Lung (tissue), 17 donors: ENCODE measurements at places on chromosomes 2 and 18. TPM values are rescaled to one million over a fixed set of nuclear protein-coding genes. Genes with fewer than 3 reads are reported as not detected.
A peak's percentile ranks its signal among the peaks of the same experiment; 100 is the strongest.

IL1A gene
- total RNA-seq: 3.5 TPM

TXNDC2 gene
- 0.12 TPM for total RNA-seq

VIT gene
- total RNA-seq: 0.46 TPM

EIF2AK2 gene
- total RNA-seq: 30.2 TPM

GALNT1 gene
- 61.4 TPM for total RNA-seq

CYP27A1 gene
- 110 TPM for total RNA-seq

CCT7 gene
- 207 TPM for total RNA-seq

TGFA gene
- 13.0 TPM for total RNA-seq

SLC4A3 gene
- 3.2 TPM for total RNA-seq

ACTR3 gene
- total RNA-seq: 153 TPM

MARCO gene
- total RNA-seq: 213 TPM

DNA sequence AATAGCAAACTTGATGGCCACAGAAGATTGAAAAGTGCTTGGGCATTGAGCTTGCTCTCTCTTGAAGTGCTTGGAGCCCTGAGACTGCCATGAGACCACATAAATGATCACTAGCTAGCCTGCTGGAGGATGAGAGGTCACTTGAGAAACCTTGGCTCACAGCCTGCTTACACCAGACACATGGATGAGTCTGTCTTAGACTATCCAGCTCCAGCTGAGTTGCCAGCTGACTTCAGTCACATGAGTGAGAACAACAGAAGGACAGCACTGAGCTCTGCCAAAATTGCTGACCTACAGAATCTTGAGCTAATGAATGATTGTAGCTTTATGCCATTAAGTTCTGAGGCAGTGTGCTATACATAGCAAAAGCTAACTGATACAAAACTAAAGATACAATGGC, 18.1 kb downstream of the NABP1 start:
- DNase-seq: peak; percentile 63

DNA sequence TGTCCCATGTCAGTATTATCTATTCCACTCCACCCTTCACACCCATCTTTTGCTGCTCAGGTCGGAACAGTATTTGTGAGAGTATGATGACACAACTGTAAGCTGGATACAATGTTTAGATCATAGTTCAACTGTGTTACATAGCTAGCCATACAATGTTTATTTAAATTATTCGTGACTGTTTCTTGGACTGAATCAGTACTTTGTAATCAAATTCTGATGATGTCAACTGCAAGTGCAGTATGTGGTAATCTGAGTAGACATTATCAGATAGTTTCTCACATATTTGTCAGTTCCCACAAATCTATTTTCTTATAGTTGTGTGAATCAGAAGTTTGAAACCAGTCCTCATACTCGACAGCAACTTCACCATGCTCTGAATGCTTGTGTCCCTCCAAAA, 177.6 kb downstream of the ZNF407 start:
- no peak for DNase-seq

DNA sequence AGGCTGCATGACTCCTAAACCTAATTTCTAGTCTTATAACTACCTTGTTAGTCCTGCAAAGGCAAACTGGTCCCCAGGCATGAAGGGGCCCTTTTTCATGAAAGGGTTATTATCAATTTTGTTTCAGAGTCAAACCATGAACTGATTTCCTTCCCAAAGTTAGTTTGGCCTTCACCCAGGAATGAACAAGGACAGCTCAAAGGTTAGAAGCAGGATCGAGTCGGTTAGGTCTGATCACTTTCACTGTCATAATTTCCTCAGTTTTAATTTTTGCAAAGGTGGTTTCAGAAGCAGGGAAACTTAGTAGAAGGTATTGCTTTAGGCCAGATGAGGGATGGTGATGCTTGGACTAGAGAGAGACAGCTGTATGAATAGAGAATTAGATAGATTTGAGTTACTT, 8.7 kb upstream of the ALS2 start:
- DNase-seq: no peak

GRCh38 chr2:240869956-240870875, 1.6 kb downstream of the AGXT start:
- no peak for DNase-seq

GRCh38 chr2:49332415-49332814, 178.1 kb upstream of the FSHR start:
- no peak for DNase-seq

DNA sequence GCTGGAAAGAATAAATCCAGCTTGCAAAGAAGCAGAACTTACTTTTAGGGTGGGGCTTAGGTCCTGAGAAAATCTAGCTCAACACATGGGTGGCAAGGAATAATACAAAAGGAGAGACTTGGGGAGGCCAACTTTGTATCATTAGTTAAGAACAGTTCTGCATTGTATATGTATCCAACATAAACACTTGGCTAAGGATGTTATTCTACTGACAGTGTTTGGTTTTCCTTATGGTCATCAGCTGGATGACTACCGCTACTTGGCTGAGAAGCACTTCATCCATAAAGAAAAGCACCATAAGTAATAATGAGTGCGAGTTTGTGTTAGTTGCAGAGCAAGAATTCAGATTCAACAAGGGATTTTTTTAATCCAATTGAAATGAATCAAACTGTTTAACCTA, 614.9 kb downstream of the ARHGAP15 start:
- DNase-seq: peak; percentile 63

DNA sequence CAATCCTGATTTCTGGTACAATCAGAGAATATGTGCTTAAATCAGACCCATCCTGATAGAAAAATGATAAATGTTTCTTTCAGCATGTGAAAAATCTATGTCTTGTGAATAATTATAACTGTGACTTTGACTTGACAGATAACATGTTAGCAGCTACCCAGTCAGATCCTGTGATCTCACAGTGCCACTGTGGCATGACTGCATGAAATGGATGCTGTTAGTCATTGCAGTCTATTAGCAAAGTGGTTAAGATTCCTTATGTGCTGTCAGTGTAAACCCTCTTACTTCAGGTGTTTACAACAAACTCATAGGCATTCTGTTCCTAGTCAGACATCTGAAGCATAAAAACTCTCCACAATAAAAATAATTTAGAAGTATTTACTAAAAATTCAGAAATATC, 244.6 kb upstream of the RND3 start:
- DNase-seq: no peak

- DNase-seq: peak; percentile 77
These were observed 146.3 kb downstream of the ANKRD44 start for GRCh38 chr2:197164141-197164754.

DNA sequence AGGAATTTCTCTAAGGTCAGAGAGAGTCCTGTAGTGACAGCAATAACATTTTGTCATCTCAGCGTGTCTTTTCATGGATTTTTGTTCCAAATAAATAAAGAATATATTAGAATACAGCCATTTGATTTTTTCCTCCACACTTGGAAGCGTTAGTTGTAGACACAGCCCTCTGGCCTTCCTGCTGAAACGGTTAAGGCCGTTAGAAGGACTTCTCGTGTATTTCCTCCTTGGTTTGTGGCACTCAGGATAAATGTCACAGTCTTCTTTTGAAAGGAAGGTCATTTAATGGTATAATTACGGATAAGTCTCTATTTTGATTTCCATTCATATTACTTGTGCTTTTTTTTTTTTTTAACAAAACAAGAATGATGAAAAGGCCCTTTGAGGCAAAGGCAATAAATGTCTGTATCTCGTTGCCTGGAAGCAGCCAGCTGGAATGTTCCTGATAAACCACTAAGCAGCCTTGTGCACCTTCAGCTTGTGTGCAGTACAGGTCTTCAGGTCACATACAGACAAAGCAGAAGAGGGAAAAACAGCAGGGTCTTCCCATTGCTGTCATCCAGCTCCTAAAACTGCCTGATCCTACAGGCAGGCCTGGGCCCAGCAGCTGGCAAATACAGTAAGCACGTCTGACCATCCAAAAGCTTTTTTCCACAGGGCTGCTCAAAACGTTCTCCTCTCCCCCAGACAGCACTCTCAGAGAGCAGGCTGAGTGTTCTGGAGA, 14.4 kb downstream of the EFR3B start:
- no peak for DNase-seq

GRCh38 chr2:9398881-9399780, 24.2 kb downstream of the ITGB1BP1 start:
- DNase-seq: no peak

DNA sequence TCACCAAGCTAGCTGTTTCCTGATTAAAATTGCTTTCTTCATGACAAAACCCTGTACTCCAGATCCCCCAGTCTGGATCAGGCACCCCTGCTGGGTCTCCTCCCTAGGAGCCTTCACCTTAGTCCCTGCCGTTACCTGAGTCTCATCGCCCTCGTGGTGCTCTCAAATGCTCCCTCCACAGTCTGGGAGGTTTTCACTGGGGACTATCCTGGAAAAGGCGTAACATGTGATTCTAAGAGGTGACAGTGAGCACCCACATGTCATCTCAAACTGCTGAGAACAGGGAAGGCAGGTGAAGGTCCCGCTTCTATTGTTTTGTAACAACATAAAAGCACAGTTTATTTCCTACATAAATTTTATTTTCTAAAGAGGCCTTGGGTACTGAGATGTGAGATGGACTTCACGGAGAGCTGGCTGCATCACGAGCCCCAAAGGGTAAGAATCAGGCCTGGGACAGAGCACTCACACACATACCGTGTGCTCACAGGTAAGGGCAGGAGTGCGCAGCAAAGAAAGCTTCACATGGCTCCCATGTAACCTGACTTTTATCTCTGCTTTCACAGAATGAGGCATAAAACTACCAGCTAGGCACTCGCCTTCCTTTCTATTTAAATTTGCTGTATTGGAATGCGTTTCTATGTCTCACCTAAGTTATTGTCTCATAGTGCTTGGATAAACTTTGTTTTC, 531.5 kb downstream of the RNF144A start:
- no peak for DNase-seq

GRCh38 chr18:80145196-80145804, 36.2 kb downstream of the ADNP2 start:
- peak; percentile 72 for DNase-seq

DNA sequence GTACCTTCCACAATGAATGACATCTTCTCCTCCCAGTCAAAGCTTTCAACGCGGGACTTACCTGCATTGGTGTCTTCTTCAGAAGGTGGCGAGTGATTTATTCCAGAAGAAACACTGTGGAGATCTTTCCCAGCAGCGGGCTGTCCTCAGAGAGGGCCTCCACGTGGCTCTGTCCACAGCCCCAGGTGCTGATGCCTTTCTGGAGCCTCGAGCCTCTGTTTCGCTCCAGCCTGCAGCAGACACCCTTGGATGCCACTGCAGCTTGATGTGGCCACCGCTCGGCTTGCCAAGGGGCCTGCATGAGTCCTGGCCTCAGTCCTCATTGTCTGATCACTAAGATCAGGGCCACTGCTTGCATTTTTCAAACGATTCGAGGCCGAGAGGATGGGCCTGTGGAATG, 46.6 kb upstream of the GALR1 start:
- DNase-seq: peak; percentile 16

- no peak for DNase-seq
These were observed 17.4 kb downstream of the SLC4A5 start for GRCh38 chr2:74325815-74326214.

DNA sequence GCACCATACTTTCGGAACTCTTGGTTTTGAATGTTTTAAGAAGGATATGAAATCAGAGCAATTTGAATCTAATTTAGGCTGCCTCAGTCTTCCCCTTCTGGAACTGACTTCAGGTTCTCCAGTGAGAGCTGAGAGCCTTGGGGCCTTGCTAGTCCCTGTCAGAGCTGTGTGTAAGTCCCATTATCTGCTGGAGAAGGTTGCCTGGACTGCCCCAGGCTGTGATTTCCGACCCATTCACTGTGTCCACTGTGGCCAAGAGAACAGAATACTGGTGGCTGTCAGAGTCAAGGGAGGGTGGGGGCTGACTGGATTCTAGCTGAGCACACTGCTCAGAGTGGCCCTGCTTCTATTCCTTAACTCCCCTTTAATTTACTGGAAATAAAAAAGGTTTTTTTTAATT, 278.0 kb downstream of the KCNS3 start:
- no peak for DNase-seq

- no peak for DNase-seq
These were observed 8.6 kb upstream of the FAHD2A start for GRCh38 chr2:95393901-95394300.

GRCh38 chr18:8106603-8107002, 502.6 kb upstream of the RAB12 start:
- DNase-seq: no peak

GRCh38 chr18:48939205-48940097, 11.3 kb downstream of the SMAD7 start:
- peak; percentile 90 for DNase-seq

DNA sequence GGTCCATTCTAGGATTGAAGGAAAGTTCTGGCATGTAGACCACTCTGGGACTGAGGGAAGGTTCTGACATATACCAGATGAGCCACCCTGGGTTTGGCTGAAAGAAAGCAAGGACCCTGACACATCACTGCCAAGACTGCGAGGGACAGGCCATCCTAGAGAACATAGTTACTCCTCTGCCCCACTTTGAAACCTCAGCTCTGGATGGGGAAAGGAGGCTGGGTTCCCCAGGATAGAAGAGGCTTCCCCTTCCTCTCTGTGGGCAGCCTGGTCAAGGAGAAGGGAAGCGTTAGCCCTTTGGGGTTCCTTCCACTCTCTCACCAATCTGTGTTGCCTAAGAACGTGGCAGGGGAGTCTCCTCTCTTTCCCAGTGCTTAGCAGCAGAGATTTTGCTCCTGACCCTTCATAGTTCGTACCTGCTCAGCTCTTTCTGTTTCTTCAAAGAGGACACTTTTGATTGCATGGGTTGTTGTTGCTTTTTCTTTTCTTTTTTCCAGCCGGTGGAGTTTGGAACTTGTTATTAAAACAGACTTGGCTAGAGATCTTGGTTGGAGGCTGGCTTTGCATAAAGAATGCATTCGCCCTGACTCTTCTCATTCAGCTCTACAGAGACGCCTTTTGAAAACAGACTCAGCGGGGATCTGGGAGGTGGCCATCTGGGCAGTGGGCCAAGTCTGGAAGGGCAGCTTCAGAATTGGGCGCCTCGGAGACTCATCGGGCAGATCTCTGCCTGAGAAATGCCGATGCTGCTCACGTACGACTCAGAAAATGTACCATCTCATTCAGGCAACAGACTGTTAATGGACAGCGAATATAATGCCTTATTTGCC, 166.1 kb downstream of the CLIP4 start:
- peak; percentile 57 for DNase-seq
